Substantia nigra (tissue), 51 donors: ENCODE measurements at places on chromosomes 12 and 14.

GRCh38 chr12:46702581-46703344 is 123.0 kb downstream of the SLC38A4 start:
- no peak for DNase-seq

GRCh38 chr12:110578694-110579534 is 4.2 kb downstream of the PPTC7 start:
- DNase-seq: no peak

GRCh38 chr14:59358102-59358501 is 107.1 kb downstream of the GPR135 start:
- no peak for DNase-seq

DNA sequence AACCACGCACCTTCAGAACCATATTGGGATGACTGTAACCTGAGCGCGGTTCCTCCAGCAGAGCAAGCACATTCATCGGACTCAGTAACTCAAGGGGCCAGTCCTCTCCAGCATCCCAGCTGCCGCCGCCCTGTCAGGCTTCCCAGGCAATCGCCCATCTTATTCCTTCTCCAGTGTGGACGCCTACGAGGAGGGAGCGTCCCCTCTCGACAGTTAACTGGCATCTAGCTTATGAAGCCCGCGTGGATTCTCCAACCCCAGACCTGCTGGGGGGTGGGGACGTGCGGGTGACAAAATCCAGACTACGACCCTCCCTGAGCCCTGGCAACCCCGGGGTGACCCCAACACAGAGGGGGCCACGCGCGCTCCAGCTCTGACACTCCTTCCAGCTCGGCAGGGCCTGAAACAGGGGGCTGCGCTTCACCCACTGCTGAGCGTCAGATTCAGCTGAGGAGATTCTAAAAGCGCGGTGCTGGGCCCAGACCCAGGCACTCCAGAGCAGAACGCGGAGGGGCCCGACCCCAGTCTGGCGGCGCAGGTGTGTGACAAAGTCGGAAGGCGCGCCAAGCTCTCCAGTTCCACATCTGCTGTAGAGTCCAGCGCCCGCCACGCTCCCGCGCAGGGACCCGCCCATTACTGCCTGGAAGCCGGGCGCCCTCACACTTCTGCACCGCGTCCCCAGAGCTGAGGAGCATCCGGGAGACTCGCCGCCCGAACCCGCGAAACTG is 43.9 kb upstream of the ESR2 start:
- DNase-seq: no peak

DNA sequence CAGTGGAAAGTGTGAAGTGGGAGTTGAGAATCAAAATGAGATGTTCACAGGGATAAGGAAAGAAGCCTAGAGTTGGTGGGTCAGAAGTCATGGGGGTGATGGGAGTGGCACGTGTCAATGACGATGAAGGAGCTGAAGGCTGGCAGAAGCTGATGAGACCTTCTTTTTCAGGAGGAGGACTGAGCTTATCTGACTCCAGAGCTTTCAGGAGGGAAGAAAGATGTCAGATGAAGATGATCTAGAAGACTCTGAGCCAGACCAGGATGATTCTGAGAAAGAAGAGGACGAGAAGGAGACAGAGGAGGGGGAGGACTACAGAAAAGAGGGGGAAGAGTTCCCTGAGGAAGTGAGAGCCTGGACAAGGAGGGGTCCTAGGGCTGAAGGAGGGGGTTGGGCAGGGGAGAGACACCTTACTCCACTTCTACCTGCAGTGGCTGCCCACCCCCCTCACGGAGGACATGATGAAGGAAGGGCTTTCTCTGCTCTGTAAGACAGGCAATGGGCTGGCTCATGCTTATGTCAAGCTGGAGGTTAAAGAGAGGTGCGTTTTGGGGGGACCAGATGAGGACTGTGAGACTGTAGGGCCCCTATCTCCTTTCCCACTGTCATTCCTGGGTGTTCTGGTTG is 905 bp downstream of the LRRC23 start:
- no peak for DNase-seq
